ENCODE measurements at places on chromosomes 1 and 21.

GRCh38 chr1:167258858-167259257, 38.2 kb downstream of the POU2F1 start:
- no peak for DNase-seq

DNA sequence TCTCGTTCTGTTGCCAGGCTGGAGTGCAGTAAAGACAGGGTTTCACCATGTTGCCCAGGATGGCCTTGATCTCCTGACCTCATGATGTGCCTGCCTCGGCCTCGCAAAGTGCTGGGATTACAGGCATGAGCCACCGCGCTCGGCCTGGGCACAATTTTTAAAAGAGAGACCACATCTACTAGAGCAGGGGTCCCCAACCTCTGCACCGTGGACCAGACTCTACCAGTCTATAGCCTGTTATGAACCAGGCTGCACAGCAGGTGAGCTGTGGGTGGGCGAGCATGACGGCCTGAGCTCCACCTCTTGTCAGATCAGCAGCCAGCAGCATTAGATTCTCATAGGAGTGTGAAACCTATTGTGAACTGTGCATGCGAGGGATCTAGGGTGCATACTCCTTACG, 20.8 kb downstream of the TNNT2 start:
- DNase-seq = no peak

GRCh38 chr1:64200064-64200463, 3.4 kb upstream of the UBE2U start:
- no peak for DNase-seq

GRCh38 chr1:17822741-17823426, 67.8 kb downstream of the ACTL8 start:
- no peak for DNase-seq

- no peak for DNase-seq
These were observed 16.9 kb upstream of the SLAMF9 start for GRCh38 chr1:159970932-159971342.

DNA sequence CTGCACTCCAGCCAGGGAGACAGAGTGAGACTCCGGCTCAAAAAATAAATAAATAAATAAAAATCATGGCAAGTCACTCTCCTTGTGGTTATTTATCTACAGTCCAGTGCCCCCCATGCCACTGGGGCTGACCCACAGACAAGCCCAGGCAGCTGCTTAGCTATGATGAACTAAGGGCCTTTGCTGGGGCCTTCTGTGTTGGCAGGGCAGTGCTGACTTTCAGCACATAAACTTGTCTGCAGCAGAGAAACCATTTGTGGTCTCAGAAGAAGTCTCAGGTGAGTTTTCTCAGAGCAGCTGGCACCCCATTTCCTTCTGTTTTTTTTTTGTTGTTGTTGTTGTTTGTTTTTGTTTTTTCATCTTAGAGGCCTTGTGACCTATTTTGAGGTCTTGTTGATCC, 20.9 kb upstream of the CFHR4 start:
- DNase-seq = no peak

- no peak for DNase-seq
These were observed 59.6 kb downstream of the RGS21 start for GRCh38 chr1:192376374-192376773.
